Small intestine (tissue), 16 donors: ENCODE measurements at places on chromosomes 2 and 18. TPM values are rescaled to one million over a fixed set of nuclear protein-coding genes. Genes with fewer than 3 reads are reported as not detected.
A peak's percentile ranks its signal among the peaks of the same experiment; 100 is the strongest.

LYG1 gene
- polyA plus RNA-seq, result 5.4 TPM

DLX1 gene
- 1.3 TPM for polyA plus RNA-seq

CDKL4 gene
- polyA plus RNA-seq, result not detected

DNA sequence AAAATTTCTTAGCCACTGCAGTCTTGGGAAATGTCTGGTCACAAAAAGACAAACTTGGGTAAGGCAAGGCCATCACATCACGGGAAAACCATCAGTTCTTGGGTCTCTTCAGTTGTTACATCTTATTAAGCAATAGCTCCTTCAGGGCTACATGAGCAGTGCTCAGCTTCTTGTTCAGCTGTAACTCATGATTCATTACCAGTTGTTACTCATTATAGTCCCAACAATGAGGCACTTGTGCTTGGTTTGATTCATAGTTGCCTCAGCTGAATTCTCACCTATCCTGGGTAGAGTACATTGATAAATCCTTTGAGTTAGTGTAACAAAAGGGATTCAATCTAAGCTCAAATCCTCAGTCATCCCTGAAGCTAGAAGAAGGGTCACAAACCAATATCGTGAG lies 102.4 kb upstream of the DCC start:
- DNase-seq, result no peak

GRCh38 chr2:173935305-173935704 lies 29.9 kb downstream of the SP3 start:
- no peak for DNase-seq

DNA sequence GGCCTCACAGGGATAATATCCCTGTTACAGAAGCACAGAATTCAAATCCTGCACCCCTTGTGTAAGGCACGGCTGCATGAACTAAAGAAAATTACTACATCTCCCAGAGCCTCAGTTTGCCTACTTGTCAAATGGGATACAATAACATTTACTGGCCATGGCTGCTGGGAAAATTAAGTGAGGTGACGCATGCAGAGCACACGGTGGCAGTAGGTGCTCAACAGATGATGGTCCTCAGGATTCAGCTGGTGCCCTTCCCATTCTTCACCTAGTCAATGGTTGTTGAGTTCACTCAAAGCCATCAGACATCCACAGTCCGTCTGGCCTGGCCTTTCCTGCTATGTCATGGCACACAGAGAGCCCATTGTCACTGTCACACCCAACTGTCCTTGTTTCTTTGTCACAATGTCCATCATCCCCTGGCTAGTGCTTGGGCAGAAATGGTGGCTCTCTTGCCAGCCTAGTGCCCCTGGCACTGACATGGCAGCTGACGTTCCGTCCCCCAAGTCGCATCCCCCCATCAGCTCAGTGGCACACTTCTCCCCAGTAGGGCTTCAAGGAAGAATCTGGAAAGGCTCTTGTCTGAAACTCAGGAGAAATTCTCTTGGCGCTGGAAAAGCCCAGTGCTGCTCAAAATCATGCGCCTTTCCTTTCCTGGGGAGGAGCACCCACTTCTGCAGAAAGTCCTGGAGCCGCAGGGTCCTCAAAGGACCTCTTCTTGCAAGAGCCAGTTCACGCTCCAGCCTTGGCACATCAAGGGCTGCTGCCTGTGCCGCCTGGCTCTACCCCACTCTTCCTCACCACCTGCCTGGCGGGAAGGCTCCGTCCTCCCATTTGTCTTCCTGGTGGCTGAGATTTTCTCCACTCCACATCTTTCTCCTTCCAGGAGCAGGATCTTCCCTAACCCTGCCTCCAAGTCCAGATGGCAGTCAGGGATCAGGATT lies 55.9 kb upstream of the SLC66A3 start:
- DNase-seq, result no peak

- DNase-seq, result no peak
These were observed 4.9 kb downstream of the VIT start for GRCh38 chr2:36701391-36701795.

- no peak for DNase-seq
These were observed 156.4 kb upstream of the SH3BP4 start for GRCh38 chr2:234795272-234795920.

- no peak for DNase-seq
These were observed 21.8 kb upstream of the NT5C1B start for GRCh38 chr2:18611184-18611583.

GRCh38 chr2:120642646-120643045 lies 93.0 kb upstream of the GLI2 start:
- no peak for DNase-seq

- no peak for DNase-seq
These were observed 335.2 kb downstream of the LPIN1 start for GRCh38 chr2:12081481-12082210.

- DNase-seq, result peak; percentile 57
These were observed 89.8 kb downstream of the HS6ST1 start for GRCh38 chr2:128228894-128229293.

DNA sequence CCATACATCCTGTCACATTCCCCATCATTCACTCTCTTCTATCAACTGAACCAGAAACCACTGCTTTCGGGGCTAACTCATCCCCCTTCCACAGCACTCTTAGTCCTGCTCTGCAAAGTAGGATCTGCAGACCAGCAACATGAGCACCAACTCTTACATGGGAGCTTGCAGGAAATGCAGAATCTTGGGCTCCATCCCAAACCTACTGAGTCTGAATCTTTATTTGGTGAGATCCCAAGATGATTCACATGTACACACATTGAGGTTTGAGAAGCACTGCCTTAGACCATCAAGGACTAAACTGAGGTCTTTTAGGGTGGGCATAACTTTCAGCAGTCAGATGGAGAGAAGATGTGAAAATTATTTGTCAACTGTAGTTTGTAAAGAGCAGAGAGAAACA lies 235.6 kb upstream of the EPHA4 start:
- DNase-seq, result no peak

DNA sequence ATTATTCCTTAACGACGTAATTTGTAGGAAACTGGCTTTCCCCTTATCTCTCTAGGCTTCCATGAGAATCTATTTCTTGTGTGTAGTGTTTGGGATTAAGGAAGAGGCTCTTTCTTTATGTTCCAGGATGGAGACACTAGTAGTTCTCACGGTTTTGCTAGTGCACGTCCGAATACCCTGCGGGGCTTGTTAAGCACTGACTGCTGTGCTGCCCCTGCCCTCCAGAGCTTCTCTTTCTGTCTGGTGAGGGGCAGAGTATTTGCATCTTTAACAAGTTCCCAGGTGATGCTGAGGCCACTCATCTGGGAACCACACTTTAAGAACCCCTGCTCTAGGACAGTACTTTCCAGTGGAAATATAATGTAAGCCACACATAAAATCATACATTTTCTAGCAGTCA lies 76.4 kb downstream of the SPATS2L start:
- no peak for DNase-seq
